ENCODE measurements at places on chromosomes 11 and 22.

- no peak for DNase-seq
Measured at GRCh38 chr11:128688031-128688713, 5.7 kb upstream of the FLI1 start.

DNA sequence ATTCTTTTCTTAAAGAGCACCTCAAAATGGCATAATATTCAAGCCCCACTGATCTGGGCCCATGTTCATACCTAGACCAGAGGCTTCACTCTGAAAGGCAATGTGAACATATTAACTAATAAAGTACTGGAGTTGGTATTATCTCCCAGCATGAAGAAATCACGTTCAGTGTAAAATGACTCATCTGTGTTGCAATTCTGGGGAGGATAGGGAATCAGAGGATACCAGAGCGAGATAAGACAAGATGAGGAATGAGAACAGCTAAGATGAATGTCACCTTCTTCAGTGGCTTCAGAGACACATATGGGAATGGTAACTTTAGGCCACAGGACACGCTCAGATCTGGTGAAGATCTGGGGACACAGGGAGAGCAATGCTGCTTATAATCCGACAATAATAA lies 121.1 kb downstream of the NTM start:
- no peak for DNase-seq

- no peak for DNase-seq
Measured at GRCh38 chr22:46355369-46355995, 20.0 kb downstream of the TRMU start.

DNA sequence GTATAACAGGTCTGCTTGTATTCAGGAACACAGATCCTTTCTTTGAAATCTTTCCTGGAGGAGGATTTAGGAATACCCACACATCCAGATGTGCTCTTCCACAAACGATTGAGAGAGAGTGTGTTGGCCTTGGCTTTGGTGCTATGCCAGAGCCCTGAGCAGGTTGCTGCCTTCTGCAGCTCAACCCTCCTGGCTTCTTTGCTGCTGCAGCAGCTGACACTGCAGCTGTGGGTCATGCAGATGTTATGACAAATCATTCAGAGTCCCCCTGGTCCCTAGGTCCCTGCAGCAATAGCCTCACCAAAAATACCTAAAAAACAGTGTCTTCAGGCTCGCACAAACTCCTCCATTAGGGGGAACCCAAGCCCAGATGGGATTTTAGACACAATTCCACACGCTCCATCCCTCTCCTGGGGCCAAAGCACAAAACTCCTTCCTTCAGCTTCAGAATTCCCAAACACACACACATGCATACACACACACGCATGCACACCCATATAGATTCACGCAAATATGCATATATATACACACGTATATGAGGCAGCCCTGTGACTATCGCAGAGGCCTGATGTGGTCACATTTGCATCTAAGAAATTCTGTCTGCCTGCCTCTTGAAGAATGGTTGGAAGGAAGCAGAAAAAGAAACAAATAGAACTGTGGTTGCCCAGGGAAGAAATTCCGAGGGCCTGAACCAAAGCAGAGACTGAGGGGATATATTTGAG lies 35.4 kb downstream of the SLN start:
- DNase-seq: no peak

DNA sequence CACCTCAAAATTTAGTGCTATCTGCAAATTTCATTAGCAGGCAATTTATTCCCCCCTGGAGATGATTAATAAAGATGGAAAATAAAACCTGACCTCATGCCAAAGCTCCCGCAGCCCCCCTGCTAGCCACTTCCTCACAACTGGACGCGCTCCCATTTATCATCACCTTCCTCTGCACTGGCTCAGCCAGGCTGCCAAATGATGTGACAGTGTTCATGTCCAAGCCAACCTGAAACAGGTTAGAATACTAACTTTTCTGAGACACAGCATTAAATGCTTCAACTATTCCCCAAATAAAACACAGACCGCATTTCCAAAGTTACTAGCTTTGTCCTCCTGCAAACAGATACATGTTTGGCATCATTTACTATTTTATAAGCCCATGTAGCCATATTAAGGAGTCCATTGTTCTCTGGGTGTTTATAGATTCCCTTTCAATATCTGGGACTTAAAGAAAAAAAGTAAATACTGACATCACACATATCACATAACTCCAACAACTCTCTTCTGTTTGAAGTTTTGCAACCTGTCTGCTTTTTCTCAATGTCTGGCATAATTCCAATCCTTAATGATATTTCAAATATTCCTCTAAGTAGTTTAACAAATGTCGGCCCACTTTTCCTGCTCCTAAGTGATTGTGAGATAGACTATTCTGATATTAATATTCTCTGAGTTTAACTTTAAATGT lies 829.7 kb upstream of the FAT3 start:
- DNase-seq: no peak

- peak; percentile 48 for DNase-seq
Measured at GRCh38 chr11:119888119-119888518, 159.1 kb upstream of the NECTIN1 start.

DNA sequence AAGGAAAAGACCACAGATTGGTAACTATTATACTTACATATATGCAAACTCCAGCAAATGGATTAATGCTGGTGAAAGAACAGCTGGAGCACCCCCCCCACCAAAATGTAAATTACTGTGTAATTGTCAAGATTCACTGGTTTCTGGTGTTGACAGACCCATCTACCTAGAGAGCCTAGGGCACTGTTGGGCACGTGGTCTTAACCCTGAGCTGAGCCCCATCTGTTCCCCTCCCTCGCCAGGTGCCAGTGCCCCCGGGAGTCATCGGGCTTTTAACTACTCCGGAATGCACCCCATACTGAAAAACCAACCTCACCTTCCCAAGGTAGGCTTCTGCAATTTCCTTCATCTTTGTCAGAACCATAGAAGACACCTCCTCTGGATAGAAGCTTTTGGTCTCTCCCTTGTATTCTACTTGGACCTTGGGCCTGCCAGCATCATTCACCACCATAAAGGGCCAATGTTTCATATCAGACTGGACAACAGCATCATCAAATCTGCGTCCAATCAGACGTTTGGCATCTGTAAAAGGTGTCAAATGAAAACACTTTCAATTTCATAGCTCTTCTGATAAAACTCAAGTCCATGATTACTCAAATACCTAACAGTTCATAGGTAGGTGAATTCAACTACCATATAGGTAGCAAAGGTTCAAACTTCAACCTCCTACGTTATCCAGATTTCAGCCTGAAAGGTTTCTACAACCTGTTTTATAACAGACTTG lies 1.5 kb downstream of the HSPA8 start:
- no peak for DNase-seq

- DNase-seq: no peak
Measured at GRCh38 chr11:120898568-120898967, 125.3 kb upstream of the TBCEL start.

Data from left renal cortex interstitium (tissue), 4 donors.